ENCODE measurements at places on chromosomes 2 and 18. TPM values are rescaled to one million over a fixed set of nuclear protein-coding genes. Genes with fewer than 3 reads are reported as not detected.

The CCDC178 gene
- total RNA-seq = not detected

DNA sequence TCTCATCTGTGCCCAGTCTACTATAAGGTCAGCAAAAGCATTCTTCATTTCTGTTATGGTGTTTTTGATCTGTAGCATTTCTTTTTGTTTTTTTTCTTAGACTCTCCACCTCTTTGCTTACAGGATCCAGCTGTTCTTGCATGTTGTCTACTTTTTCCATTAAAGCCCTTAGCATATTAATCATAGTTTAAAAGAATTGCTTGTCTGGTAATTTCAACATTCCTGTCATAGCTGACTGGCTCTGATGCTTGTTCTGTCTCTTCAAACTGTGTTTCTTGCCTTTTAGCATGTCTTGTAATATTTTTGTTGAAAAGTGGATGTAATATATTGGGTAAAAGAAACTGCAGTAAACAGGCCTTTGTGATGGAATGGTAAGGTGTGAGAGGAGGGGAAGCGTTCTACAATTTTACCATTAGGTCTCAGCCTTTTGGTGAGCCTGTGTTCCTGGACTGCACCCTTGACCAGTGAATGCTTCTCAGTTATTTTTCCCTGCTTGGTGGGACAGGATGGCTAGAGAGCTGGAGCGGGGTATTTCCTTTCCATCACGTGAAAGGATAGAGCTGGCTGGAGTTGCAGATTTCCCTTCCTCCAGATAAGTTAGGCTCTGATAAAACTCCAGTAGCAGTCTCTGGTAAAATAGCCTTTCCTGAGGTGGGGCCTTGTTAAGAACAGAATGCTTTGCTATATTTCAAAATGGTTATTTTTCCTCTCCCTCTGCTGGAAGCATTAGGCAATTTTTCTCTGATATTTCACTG lies 65.4 kb downstream of the PLA2R1 start:
- H3K27ac ChIP-seq = no peak overlapping the region
- DNase-seq = no peak
- H3K4me1 ChIP-seq = no peaks in the 10 kb centered on the region
- peaks cover 20% of the 10 kb centered on the region for H3K27me3 ChIP-seq
- no peaks in the 10 kb centered on the region for H3K36me3 ChIP-seq

GRCh38 chr2:176174382-176174823 lies 14.1 kb upstream of the HOXD1 start:
- H3K4me1 ChIP-seq = peaks cover 30% of the 10 kb centered on the region
- peaks cover 99% of the 10 kb centered on the region for H3K27me3 ChIP-seq
- H3K4me3 ChIP-seq = no peak overlapping the region
- peaks cover 1% of the 10 kb centered on the region for H3K36me3 ChIP-seq
- DNase-seq = no peak

- peaks cover 16% of the 10 kb centered on the region for H3K4me1 ChIP-seq
- DNase-seq = no peak
- H3K36me3 ChIP-seq = peaks cover 7% of the 10 kb centered on the region
- no peak overlapping the region for H3K4me3 ChIP-seq
These were observed 21.7 kb downstream of the IL1R2 start for GRCh38 chr2:102013206-102014040.

GRCh38 chr2:113212245-113213060 lies 38.7 kb downstream of the PSD4 start:
- DNase-seq = no peak
- H3K27me3 ChIP-seq = no peaks in the 10 kb centered on the region
- no peaks in the 10 kb centered on the region for H3K36me3 ChIP-seq
- H3K27ac ChIP-seq = no peak overlapping the region
- no peak overlapping the region for H3K4me3 ChIP-seq

Measured in activated naive CD8-positive, alpha-beta T cell treated with anti-CD3 and anti-CD28 coated beads for 36 hours (primary cell).